Thymus (tissue), 14 donors: ENCODE measurements at places on chromosomes 5 and 9. TPM values are rescaled to one million over a fixed set of nuclear protein-coding genes. Genes with fewer than 3 reads are reported as not detected.

Gene PCDHGB4
- 1.6 TPM for polyA plus RNA-seq

Gene PCDHGB3
- 0.14 TPM for polyA plus RNA-seq

Gene NR6A1
- polyA plus RNA-seq: 0.52 TPM

DNA sequence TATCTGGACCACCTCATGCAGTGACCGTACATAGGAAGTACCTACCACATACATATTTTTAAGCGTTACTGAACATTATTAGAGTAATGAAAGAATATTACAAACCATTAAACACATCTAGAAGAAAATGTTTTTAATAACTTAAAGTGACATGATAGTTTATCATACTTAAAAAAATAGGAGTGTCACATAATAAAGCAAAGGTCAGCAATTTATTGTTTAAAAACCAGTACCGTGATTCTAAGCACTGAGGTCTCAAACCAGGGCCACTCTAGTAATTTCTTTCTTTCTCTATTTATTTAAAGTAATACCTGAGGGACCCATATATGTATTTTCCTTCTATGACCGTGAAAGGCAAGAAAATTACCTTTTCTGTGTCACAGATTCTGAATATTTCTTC is 216.0 kb downstream of the MLLT3 start:
- no peaks in the 10 kb centered on the region for H3K27me3 ChIP-seq
- no peaks in the 10 kb centered on the region for H3K4me1 ChIP-seq
- H3K4me3 ChIP-seq: no peak overlapping the region
- no peaks in the 10 kb centered on the region for H3K36me3 ChIP-seq

Gene APC
- polyA plus RNA-seq: 6.4 TPM

DNA sequence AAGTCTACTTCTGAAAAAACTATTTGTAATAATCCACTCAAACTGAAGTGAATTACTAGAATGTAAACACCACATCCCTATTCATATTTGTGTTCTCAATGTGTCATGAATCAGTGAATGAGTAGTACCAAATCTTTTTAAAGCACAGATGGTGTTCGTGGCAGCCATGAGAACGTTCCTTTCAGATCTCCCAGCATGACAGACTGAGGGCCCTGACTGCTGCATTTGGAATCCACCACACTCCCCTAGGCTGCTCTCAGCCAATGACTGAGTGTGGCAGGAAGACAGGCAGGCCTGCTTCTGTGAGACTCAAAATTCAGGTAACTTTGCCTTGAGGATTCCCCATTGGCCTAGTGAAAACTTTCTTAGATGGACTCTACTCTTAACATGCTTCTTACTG is 10.9 kb upstream of the JMY start:
- no peaks in the 10 kb centered on the region for H3K4me1 ChIP-seq
- no peak for DNase-seq
- H3K4me3 ChIP-seq: no peak overlapping the region
- no peaks in the 10 kb centered on the region for H3K36me3 ChIP-seq
- no peak overlapping the region for H3K27ac ChIP-seq

- no peaks in the 10 kb centered on the region for H3K27me3 ChIP-seq
- no peak for DNase-seq
- H3K36me3 ChIP-seq: no peaks in the 10 kb centered on the region
- H3K27ac ChIP-seq: no peak overlapping the region
Measured at GRCh38 chr5:167049043-167049663, 1242.3 kb upstream of the WWC1 start.

DNA sequence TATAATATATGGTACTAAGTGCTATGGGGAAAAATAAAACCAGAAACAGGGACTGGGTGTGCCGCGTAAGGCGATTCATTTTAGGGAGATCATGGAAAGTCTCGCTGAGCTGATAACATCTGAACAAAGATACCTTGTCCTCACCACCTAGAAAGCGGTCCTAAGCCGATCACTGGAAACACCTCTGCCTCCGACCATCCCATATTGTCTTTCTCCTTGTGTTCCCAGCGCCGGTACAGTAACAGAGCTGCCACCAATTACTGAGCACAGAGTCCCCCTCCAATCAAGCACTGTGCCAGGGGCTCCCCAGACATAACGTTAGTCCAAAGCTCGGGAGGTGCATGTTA is 704 bp downstream of the CCDC112 start:
- peaks cover 5% of the 10 kb centered on the region for H3K4me1 ChIP-seq
- no peak for DNase-seq
- no peak overlapping the region for H3K27ac ChIP-seq
- peak overlapping the region; percentile 57 for H3K4me3 ChIP-seq
- H3K27me3 ChIP-seq: peaks cover 2% of the 10 kb centered on the region

Gene PFN3
- polyA plus RNA-seq: not detected

Gene GRAMD2B
- 38.4 TPM for polyA plus RNA-seq
